ENCODE measurements at places on chromosomes 13 and 19. TPM values are rescaled to one million over a fixed set of nuclear protein-coding genes. Genes with fewer than 3 reads are reported as not detected.
A peak's percentile ranks its signal among the peaks of the same experiment; 100 is the strongest.

HCN2 gene
- total RNA-seq = 0.29 TPM

GRCh38 chr19:38867171-38867780 lies 10.8 kb downstream of the RINL start:
- no peak overlapping the region for H3K4me3 ChIP-seq
- no peak overlapping the region for H3K27ac ChIP-seq
- DNase-seq = no peak
- H3K27me3 ChIP-seq = no peaks in the 10 kb centered on the region

DNA sequence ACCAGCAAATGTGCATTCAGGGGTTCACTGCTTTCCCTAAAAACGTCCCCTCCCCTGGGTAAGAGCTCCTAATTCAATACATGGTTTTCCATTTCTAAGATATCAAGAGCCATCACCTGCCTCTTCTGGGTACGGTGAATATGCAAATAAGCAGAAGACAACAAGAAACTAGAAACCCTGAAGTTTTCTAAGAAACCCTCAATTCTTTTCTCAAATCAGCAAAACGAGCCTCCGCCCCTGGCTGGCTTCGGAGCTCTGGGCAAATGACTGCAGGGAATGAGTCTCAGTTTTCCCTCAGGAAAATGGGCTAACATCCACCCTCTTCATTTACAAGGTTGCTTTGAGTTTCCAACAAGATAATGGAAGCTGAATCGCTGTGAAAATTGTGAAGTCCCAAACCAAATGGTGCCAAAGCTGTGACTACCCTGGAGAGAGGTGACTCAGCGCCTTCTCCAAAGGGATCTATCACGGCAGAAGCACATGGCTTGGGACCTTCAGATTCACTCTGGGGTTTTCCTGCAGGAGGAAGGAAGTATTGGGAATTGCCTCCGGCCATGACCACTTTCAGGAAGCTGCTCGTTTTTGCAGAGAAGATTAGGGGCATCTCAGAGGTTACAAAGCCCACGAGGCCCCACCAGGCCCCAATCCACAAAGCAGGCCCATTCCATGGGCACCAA lies 26.6 kb downstream of the KLF2 start:
- peaks cover 6% of the 10 kb centered on the region for H3K4me1 ChIP-seq
- H3K27me3 ChIP-seq = no peaks in the 10 kb centered on the region
- H3K36me3 ChIP-seq = no peaks in the 10 kb centered on the region

- DNase-seq = no peak
- H3K36me3 ChIP-seq = no peaks in the 10 kb centered on the region
- H3K27ac ChIP-seq = peak overlapping the region; percentile 81
- H3K4me1 ChIP-seq = peaks cover 22% of the 10 kb centered on the region
Measured at GRCh38 chr13:95185851-95186250, 115.4 kb downstream of the ABCC4 start.

GRCh38 chr19:49447485-49448431 lies 3.9 kb downstream of the PIH1D1 start:
- H3K4me3 ChIP-seq = no peak overlapping the region
- no peak for DNase-seq
- H3K27ac ChIP-seq = no peak overlapping the region

GRCh38 chr13:24106429-24106828 lies 54.1 kb upstream of the SPATA13 start:
- H3K36me3 ChIP-seq = no peaks in the 10 kb centered on the region
- DNase-seq = no peak
- H3K27me3 ChIP-seq = no peaks in the 10 kb centered on the region

- no peak for DNase-seq
- H3K4me3 ChIP-seq = no peak overlapping the region
- H3K27me3 ChIP-seq = no peaks in the 10 kb centered on the region
Measured at GRCh38 chr13:29328501-29328900, 267.0 kb downstream of the SLC7A1 start.

DNA sequence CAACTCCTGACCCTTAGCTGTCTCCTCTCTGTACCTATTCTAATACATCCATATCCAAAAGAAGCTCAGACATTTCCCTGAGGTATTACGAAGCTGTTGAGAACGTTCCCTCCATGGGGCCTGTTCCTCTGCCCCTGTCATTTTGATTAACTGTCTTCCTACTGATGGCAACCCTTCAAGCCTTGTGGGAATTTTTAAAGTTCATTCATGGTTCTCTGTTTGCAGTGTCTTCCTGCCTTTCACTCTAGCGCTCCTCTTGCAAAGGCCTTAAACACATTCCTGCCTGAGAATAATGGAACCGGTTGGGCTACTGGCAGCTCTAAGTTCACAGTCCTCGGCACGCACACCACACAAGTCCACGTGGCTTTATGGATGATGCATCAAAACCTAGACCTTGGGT lies 66.1 kb downstream of the LHFPL6 start:
- H3K4me1 ChIP-seq = no peaks in the 10 kb centered on the region
- peaks cover 7% of the 10 kb centered on the region for H3K27me3 ChIP-seq
- H3K27ac ChIP-seq = no peak overlapping the region

DNA sequence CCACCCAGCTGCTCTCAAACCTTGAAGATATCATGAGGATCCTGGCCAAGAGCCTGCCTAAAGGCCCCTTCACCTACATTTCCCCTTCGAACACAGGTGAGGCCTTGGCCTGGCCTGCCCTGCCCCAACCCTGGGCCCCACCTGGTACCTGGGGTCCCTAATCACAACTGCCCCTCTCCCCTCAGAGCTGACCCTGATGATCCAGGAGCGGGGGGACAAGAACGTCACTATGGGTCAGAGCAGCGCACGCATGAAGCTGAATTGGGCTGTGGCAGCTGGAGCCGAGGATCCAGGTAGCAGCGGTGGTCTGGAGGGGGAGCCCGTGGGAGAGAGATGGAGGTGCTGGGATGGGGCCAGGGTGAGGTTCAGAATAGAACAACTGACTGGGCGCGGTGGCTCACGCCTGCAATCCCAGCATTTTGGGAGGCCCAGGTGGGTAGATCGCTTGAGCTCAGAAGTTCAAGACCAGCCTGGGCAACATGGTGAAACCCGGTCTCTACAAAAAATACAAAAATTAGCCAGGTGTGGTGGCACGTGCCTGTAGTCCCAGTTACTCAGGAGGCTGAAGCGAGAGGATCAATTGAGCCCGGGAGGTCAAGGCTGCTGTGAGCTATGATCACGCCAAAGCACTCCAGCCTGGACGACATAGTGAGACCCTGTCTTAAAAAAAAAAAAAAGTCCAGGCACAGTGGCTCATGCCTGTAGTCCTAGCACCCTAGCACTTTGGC lies 17.5 kb downstream of the DDX39A start:
- peak overlapping the region; percentile 8 for H3K27ac ChIP-seq
- no peaks in the 10 kb centered on the region for H3K27me3 ChIP-seq
- H3K4me1 ChIP-seq = peaks cover 10% of the 10 kb centered on the region

- no peak overlapping the region for H3K27ac ChIP-seq
- H3K36me3 ChIP-seq = peaks cover 22% of the 10 kb centered on the region
- H3K4me1 ChIP-seq = peaks cover 25% of the 10 kb centered on the region
- no peaks in the 10 kb centered on the region for H3K27me3 ChIP-seq
- H3K4me3 ChIP-seq = no peak overlapping the region
- no peak for DNase-seq
Measured at GRCh38 chr13:77703408-77703807, 5.9 kb downstream of the SLAIN1 start.

GRCh38 chr19:54029930-54030490 lies 33.7 kb downstream of the VSTM1 start:
- H3K27ac ChIP-seq = no peak overlapping the region
- no peak overlapping the region for H3K4me3 ChIP-seq
- peaks cover 2% of the 10 kb centered on the region for H3K4me1 ChIP-seq
- H3K27me3 ChIP-seq = peaks cover 26% of the 10 kb centered on the region
- peak; percentile 63 for DNase-seq

- H3K36me3 ChIP-seq = no peaks in the 10 kb centered on the region
- DNase-seq = no peak
- H3K4me3 ChIP-seq = no peak overlapping the region
Measured at GRCh38 chr13:105758918-105759860, 776.3 kb downstream of the EFNB2 start.

BEST2 gene
- total RNA-seq = not detected

- H3K36me3 ChIP-seq = no peaks in the 10 kb centered on the region
- H3K27ac ChIP-seq = no peak overlapping the region
- no peak overlapping the region for H3K4me3 ChIP-seq
- H3K4me1 ChIP-seq = peaks cover 5% of the 10 kb centered on the region
- DNase-seq = no peak
Measured at GRCh38 chr19:23254141-23254910, 4.1 kb upstream of the ZNF724 start.

GRCh38 chr13:29513002-29513980 lies 82.2 kb downstream of the SLC7A1 start:
- no peaks in the 10 kb centered on the region for H3K27me3 ChIP-seq
- H3K4me1 ChIP-seq = peaks cover 5% of the 10 kb centered on the region
- DNase-seq = no peak
- H3K36me3 ChIP-seq = no peaks in the 10 kb centered on the region

DNA sequence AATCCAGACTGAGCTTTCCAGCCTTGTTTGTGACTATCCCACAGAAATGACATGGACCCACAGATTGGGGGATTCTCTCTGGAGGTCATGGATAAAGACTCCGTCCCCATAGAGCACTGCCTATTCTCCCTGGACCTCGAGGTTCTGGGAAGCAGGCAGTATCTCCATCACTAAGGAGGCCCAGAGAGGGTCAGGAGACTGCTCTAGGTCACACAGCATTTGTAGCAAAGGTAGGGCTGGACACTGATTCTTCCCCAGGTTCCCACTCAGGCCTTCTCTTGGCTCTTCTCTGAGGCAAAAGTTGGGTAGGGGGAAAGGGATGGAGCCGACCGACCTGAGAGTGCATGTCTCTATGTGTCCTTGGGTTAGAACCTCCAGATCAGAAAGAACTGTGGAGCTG lies 80.9 kb downstream of the PTPRS start:
- DNase-seq = no peak
- peaks cover 5% of the 10 kb centered on the region for H3K36me3 ChIP-seq
- peaks cover 4% of the 10 kb centered on the region for H3K4me1 ChIP-seq
- H3K27ac ChIP-seq = no peak overlapping the region
- no peak overlapping the region for H3K4me3 ChIP-seq
- H3K27me3 ChIP-seq = no peaks in the 10 kb centered on the region

DNA sequence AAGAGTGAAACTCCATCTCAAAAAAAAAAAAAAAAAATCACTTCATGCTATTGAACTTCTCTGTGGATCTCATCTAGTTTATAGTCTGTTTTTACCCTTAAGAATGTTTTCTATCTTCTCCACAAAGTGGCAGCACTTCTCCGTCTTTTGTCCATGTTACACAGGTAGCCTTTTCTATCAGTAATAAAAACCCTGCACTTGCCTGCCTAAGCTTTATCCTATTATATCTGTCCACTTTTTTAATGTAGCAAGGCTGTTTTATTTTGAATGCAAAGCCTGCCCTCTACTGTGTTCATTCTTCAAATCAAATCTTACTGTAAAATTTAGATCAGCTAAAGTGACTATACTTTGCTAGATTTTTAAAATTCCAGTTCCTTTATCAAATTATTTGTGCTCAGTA lies 124.0 kb downstream of the STOML3 start:
- no peaks in the 10 kb centered on the region for H3K27me3 ChIP-seq
- DNase-seq = no peak
- no peak overlapping the region for H3K4me3 ChIP-seq
- H3K36me3 ChIP-seq = no peaks in the 10 kb centered on the region

DNA sequence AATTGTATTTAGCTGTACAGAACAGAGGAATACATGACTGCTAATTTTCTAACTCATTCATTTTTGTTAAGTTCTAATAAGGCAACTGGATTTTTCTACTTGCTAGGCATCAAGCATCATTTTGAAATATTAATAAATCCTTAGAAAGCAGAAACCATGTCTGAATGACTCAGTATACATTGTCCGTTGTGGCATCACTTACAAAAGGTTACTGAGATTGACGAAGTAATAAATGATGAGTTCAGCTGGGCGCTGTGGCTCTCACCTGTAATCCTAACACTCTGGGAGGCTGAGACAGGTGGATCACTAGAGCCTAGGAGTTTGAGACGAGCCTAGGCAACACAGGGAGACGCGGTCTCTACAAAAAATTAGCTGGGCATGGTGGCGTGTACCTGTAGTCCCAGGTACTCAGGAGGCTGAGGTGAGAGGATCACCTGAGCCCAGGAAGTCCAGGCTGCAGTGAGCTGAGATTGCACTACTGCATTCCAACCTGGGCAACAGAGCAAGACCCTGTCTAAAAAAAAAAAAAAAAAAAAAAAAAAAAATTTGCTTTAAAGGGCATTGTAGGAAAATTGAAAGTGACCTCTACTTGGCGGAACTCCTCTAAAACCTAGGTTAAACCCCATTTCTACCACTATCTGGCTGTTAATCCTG lies 36.6 kb downstream of the LHFPL6 start:
- DNase-seq = no peak
- H3K27me3 ChIP-seq = peaks cover 2% of the 10 kb centered on the region
- H3K4me3 ChIP-seq = no peak overlapping the region

CALR3 gene
- not detected for total RNA-seq

DNA sequence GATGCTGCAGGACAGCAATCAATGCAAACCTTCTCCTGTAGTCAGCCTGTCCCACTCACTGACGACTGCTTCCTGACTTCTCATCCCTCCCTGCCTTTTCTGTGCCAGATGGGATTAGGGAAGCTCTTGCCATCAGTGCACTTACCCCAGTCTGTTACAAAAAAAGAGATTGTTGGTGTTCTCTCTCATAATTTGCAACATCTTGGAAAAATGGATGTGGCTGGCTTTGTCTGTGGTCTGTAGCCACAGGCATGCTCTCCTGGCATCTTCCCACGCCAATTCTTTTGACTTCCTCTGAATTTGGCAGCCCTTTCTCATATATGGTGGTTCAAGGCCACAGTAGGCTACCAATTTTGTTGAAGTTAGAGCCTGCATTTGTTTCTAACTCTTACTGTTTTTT lies 11.6 kb upstream of the HTR2A start:
- DNase-seq = no peak
- no peaks in the 10 kb centered on the region for H3K36me3 ChIP-seq
- no peak overlapping the region for H3K27ac ChIP-seq
- H3K4me3 ChIP-seq = no peak overlapping the region

DNA sequence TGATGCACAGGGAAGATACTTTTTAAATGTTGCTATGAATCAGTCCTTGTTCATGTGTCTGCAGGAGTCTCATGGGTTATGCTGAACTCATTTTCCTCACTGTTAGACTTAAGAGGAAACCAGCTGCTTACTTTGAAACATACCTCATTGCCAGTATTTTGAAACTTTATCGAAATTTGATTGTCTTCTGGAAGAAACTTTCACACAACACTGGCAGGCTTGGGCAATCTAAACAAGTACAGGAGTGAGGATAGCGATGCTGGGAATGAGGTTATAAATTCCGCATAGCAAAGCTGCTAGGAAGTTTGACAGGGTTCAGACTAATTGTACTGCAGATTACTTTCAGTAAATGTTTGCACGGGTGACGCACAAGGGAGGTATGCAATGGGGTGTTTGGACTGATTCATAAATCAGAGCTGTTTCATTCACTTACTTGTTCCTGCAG lies 245.7 kb downstream of the DNAJC15 start:
- H3K36me3 ChIP-seq = no peaks in the 10 kb centered on the region
- DNase-seq = no peak
- peaks cover 14% of the 10 kb centered on the region for H3K27me3 ChIP-seq
- H3K4me1 ChIP-seq = peaks cover 4% of the 10 kb centered on the region

- H3K36me3 ChIP-seq = no peaks in the 10 kb centered on the region
- no peaks in the 10 kb centered on the region for H3K27me3 ChIP-seq
- DNase-seq = no peak
Measured at GRCh38 chr19:34259367-34260095, 5.2 kb downstream of the GARRE1 start.

GRCh38 chr19:50465986-50466705 lies 10.2 kb upstream of the EMC10 start:
- no peak overlapping the region for H3K27ac ChIP-seq
- no peaks in the 10 kb centered on the region for H3K36me3 ChIP-seq
- H3K4me3 ChIP-seq = no peak overlapping the region
- DNase-seq = no peak
- no peaks in the 10 kb centered on the region for H3K27me3 ChIP-seq
- no peaks in the 10 kb centered on the region for H3K4me1 ChIP-seq

ZNF490 gene
- total RNA-seq = 15.6 TPM

LILRA1 gene
- total RNA-seq = 0.31 TPM

Measured in natural killer cell treated with Interleukin-12 subunit alpha and Interleukin-12 subunit beta and Interleukin-15 and Interleukin-18, amount 100 ng/mL, for 72 hours (primary cell).